ENCODE measurements at places on chromosomes 5 and 9.
A peak's percentile ranks its signal among the peaks of the same experiment; 100 is the strongest.

DNA sequence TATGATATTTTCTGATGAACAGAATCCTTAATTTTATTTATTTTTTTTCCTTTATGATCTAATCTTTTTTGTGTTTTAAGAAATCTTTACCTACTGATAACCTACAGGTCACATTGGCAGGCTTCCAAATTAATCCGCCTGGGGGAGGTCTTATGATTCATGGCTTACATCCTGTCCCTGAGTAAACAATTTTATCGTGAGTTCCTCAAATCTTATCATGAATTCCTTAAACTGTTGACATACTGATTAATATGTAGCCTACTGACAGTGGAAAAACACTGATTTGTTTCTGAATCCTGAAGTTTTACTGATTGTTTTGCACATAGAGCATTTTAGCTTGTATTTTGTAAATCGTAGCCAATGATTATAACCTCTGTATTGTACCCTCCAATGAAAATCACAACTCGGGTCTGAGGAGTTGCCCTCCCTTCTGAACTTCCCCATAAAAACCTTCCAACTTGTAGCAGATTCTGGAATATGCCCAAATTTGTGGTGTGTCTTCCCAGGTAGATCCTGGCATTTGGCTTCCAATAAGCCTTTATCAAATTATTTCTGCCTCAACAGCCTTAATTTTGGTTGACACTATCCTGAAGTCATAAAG is 105.6 kb downstream of the VCAN start:
- DNase-seq: no peak

- no peak for DNase-seq
Observed at GRCh38 chr5:147344861-147345260, 110.0 kb downstream of the STK32A start.

GRCh38 chr9:69198521-69199220 is 24.6 kb downstream of the TJP2 start:
- DNase-seq: no peak

GRCh38 chr5:116419258-116419657 is 155.4 kb downstream of the SEMA6A start:
- DNase-seq: no peak

DNA sequence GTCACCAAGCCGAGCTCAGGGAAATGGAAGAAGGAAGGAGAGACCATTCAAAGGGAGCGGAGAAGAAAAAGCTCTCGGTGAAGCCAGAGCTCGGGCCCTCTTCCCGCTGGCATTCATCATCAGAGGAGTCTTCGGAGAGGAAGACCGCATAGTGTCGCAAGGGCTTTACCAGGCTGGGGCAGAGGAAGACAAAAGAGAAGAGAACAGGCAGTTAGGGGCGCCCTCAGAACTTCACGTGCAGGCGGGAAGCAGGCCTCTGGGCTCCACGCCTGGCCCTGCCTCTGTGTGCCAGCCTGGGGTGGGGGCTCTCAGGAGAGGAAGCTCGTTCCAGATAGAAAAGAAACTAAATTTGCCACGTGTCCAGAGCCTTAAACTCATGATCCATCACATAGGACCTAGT is 31.7 kb downstream of the CRB2 start:
- no peak for DNase-seq

DNA sequence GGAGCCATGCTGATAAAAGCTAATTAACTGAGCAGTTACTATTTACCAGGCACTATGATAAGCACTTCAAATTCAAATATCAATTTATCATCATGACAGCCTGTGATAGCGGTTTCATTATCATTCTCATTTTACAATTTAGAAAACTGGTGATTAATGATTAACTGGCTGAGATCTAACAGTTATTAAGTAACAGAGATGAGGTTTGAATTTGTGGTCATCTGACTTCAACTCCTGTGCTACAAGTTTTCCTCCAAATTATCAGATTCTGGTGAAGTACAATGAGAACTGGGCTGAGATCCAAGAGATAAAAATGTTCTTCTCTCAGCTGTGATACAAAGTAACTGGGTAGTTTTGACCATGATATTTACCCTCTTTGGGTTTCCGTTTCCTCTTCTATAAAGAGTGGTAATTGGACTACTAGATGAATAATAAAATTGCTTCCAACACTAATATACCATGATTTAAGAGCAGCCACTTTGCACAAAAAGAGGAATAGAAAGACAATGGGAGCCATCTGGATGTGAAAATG is 74.5 kb upstream of the CCNG1 start:
- DNase-seq: no peak

- no peak for DNase-seq
Observed at GRCh38 chr5:126664586-126664985, 63.8 kb downstream of the PHAX start.

DNA sequence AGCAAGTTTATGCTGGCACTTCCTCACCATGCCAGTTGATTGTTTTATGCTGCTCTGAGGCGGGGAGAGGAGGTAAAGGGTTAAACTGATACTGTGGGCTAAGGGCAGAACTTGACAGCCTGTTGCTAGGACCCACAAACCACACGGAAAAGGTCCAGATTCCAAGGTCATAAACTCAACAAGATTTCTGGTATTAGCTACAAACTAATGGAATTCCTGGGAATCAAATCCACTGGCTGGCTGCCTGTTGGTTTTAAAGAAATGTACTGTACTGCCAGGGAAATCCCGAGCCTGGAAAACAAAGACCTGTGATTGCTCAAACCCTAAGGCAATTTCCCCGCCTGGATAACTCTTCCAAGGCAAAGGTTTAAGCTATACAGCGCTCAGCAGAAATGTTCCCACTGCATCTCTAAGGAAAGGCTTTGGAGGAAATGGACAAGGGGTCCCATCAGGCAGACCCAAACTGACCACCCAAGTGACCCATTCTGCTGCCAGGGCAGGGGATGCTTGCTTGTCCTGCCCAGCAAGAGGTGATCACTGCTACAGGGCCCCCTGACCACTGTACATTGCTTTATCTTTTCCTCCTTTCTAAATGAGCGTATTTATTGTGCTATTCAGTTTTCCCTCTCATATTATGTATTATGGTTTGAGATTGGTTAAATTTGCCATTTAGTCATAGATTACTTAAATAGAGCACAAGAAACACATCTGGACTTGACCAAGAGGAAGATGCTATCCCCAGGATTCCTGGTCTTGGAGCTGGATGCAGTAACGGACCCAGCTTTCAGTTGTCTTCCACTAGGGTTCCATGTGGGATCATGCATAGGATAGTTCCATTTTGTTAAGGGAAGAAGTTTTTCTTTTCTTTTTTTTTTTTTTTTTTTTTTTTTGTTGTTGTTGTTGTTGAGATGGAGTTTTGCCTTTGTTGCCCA is 124.3 kb downstream of the SUSD1 start:
- DNase-seq: no peak

DNA sequence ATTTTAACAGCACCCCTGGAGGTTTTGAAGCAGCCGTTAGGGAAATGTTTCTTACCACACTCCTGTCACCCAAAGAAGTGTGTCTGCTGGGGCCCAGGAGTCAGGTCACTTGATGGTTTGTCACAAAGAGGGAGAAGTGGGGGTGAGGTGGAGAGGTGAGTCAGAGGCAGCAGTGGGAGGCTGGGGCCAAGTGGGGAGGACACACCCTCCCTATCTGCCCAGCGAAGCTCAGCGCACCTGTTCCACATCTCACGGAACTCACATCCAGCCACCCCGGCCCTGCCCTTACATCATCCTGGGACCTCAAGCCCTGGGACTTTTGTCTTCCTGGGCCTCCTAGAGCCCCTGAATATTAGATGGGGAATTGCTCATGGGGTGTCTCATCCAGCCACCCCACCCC is 171.1 kb upstream of the SMIM23 start:
- DNase-seq: no peak

GRCh38 chr5:80251636-80252035 is 4.2 kb downstream of the SERINC5 start:
- no peak for DNase-seq

- peak; percentile 7 for DNase-seq
Observed at GRCh38 chr5:65481171-65481581, 544 bp downstream of the ADAMTS6 start.
